ENCODE measurements at places on chromosomes 6 and 20.

- DNase-seq, result no peak
These were observed 25.4 kb downstream of the DOP1A start for GRCh38 chr6:83092756-83093399.

GRCh38 chr6:13952101-13952500 lies 27.3 kb downstream of the RNF182 start:
- no peak for DNase-seq

- DNase-seq, result no peak
These were observed 179.6 kb upstream of the PTCHD4 start for GRCh38 chr6:48290595-48290994.

GRCh38 chr6:4382362-4382853 lies 247.0 kb upstream of the ECI2 start:
- no peak for DNase-seq

DNA sequence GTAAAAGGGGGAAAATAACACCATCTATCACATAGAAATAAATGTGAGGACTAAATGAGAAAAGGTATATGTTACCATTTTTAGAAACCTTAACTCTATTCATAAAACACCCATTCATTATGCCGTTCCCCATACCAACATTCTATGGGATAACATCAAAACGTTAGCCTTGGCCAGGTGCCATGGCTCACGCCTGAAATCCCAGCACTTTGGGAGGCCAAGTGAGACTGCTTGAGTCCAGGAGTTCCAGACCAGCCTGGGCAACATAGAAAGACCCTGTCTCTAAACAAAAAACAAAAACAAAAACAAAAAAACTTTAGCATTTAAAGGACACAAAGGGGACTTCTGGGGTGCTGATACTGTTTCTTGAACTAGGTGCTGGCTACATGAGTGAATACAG lies 1.3 kb downstream of the PIGU start:
- DNase-seq, result no peak

DNA sequence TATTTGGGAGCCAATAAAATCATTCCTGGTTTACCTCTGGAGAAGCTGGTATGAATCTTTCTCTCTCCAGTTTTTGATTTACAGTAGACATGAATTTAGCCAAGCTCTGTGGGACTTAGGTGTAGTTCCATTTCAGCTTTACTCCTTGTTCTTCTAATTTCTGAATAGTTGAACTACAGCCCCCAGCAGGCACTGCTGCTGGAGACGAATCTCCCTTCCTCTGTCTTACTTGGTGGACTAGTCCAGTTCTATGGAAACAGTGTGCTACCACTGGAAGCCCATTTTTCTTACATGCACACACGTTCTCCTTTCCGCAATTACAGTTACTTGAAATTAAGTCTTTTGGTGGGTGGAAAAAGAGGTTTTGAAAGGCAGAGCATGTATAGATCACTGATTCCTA lies 42.3 kb downstream of the RALGAPB start:
- DNase-seq, result no peak

- DNase-seq, result no peak
These were observed 48.9 kb downstream of the SYCP2 start for GRCh38 chr20:59884494-59884893.

- DNase-seq, result no peak
These were observed 29.3 kb upstream of the NT5E start for GRCh38 chr6:85420551-85420950.

DNA sequence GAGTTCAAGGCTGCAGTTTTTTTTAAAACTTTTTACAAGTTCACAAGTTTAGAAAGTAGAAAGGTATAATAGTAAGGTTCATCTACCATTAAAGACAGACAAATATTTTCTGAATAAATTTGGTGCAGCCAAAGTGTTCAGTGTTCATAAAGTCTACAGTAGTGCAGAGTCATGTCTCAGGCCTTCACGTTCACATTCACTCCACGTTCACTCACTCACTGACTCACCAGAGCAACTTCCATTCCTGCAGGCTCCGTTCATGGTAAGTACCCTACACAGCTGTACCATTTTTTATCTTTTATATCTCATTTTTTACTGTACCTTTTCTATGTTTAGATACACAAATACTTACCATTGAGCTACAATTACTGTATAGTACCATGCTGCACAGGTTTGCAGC lies 67.6 kb downstream of the B4GALT5 start:
- DNase-seq, result no peak

DNA sequence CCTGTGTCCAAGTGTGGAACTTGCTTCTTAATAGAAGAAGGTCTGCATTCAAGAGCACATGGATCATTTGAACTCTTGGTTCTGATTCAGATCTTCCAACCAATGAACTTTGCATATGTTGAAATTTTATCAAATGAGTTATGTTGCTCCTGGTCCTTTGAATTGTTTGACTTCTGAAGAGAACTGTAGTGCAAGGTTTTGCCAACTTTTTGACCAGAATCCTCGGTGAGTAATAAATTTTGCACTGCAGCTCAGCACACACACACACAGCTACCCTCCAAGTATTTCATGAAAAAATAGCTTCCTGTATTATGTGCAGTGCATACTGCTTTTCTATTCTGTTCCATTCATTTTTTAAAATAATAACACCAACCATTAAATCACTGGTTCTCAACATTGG lies 67.5 kb downstream of the BFSP1 start:
- no peak for DNase-seq

DNA sequence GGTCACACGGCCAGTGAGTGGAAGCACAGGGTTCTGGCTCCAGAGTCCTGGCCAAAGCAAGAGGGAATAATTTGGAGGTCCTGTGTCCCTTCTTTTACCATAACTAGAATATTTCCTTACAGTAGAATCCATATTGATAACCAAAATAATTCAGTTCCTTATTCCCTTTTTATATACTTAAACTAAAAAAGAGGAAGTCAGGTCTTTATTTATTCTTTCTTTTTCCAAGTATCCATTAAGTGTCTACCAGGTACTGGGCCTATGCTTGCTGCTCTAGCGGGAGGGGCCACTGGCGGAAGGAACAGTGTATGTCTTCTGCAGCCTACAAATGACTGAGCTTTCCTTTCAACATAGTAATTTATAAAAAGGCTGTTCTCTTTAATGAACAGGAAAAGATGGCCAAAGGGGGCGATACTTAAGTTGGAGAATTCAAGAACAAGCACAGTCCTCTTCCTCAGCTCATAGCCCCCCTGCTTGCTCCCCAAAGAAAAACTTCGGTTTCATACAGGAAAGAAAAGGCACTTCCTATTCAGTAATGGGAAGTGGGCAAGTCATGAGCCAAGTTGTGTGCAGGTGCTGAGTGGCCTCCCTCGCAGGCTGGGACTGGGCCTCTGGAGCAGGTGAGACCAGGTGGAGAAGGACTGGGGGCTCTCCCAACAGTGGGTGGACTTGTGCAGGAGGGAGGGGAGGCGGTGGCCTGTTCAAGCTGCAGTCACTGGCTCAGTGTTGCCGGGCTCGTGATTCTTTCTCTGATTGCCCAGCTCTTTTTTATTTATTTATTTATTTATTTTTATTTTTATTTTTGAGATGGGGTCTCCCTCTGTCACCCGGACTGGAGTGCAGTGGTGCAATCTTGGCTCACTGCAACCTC lies 110.9 kb downstream of the ARMC2 start:
- no peak for DNase-seq

DNA sequence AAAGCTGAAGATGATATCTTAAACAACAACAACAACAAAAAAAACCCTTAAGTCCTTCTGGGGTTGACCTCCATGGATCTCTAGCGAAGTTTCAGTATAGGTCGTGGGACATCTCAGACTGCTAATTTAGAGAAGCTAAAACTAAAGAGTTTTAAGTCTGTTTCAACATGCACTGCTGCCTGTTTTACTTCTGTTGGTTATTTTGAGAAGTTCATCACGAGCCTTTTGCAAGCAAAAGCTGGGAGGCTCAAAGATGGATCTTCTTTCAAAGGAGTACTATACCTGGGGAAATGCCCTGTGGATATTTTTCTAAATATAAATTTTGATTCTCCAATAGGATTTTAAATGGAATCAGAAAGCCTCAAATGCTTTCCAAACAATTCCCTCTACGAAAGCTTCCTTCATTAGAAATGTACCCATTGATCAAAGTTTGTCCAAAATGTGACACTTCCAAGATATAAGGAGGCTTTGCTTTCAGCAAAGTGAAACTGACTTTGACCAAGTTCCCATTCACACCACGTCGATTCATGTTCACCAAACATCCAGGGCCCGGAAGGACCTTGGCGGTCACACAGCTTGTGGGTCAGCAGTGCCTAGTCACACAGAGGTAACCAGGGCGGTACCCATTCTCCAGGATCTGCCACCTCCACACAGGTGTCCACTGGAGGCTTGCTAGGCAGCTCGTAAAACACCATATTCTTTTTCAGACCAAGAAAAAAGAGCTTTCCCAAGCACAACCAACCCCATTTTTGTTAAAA lies 94.7 kb upstream of the QKI start:
- no peak for DNase-seq

DNA sequence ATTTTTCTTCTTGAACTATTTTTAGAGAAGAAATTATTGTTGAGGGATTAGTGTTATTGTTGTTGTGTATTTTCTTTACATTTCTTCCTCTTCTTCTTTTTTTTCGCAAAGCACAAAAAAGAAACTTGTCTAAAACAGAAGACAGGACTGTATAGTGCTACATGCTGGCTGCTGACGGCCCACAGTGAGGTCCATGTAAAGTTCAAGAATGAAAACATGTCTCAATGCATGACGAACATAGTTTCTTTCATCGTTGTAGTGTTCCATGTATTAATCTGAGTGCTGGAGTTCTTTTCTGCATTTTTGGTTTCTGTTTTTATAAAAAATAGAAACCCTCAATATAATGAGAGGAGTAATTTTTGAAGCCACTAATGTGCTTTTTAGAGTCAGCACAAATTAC lies 462.9 kb upstream of the MARCKS start:
- DNase-seq, result no peak

GRCh38 chr20:64228751-64229506 lies 26.6 kb upstream of the PCMTD2 start:
- DNase-seq, result no peak

DNA sequence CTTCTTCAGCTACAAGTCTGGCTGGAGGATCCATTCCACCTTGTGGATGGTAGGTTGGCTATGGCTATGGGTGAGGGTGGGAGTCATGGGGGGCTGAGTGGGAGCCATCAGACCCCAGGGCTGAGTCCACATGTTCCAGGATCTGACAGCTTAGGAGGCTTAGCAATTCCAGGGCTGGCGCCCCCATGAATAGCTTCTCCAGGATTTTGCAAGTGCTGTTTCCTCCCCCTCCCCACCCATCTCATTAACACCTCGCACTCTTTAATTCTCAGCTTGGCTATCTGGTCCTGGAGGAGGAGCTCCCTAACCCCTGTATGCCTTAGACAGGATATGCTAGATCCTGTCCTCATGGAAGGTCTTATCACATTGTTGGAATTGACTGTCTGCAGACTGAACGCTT lies 39.0 kb upstream of the ANGPT4 start:
- no peak for DNase-seq

- no peak for DNase-seq
These were observed 29.9 kb upstream of the FKBP1A start for GRCh38 chr20:1422753-1423152.

DNA sequence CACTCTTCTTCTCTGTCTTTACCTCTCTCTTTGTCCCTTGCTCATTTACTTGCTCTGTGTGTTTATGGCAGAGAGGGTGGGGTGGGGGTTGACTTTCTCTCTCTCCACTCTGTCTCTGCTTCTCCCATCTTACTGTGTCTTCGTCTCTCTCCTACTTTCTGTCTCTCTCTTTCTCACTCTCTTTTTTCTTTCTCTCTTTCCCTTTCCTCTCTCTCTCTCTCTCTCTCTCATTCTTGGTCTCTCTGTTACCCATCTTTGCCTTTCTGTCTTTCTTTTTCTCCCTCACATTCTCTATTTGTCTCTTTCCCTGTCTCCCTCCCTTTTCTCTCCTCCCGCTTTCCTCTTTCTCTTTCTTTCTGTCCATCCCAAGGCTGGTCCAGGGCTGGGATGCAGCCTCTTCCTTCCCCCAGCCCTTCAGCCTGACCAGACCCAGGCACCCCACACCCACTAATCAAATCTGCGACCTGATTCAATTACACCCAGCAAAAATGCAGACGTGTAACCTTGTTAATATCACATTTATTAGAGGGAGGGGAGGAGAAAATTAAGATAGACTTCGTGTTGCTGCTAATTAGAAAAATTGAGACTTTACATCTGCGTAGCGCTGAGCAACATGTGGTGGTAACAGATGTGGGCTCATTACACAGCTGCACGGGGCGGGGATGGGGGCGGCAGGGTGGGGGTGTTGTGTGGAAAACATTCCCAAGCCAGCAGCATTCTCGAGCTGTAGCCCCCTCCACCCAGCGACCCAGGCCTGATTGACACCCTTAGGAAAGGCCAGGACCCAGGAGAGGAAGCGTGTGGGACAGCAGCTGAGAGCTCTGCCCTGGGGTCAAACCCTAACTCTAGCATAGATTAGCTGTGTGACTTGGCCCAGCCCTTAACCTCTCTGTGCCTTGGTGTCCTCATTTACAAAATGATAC lies 124.9 kb upstream of the MAFB start:
- no peak for DNase-seq

DNA sequence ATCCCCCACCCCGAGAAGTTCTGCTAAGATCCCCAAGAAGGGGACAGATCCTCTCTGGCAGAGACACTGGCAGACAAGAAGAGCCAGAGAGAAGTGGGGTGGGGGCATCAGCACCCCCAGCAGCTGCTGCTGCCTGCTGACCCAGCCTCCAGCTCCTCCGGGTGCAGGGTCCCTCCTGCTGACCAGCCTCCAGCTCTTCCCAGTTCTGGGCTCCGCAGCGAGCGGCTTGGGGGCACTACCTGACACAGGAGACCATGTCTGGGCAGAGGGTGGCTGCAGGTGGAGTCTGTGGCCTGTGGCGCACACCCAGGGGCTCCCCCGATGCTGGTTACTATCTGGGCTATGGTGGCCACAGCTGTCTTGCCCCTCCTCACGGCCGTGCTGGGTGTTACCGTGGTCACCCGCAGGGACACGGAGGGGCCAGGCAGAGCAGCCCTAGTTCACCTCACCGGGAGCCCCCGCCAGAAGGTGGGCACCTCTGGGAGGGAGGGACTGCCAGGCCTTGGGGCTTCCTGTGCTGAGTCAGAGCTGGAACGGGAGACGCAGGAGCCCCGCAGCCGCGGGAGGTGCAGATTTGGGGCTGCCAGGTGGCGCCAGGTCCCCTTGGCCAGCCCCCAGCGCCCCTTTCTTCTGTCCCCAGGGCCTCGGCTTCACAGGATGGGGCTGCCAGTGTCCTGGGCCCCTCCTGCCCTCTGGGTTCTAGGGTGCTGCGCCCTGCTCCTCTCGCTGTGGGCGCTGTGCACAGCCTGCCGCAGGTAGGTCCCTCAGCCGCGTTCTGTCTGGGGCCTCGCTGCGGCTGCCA lies 630 bp downstream of the LIME1 start:
- DNase-seq, result no peak

Data from natural killer cell treated with Interleukin-12 subunit alpha and Interleukin-12 subunit beta and Interleukin-15 and Interleukin-18, amount 100 ng/mL, for 72 hours (primary cell).